T47D (cell line): ENCODE measurements at places on chromosomes 5 and 9.

DNA sequence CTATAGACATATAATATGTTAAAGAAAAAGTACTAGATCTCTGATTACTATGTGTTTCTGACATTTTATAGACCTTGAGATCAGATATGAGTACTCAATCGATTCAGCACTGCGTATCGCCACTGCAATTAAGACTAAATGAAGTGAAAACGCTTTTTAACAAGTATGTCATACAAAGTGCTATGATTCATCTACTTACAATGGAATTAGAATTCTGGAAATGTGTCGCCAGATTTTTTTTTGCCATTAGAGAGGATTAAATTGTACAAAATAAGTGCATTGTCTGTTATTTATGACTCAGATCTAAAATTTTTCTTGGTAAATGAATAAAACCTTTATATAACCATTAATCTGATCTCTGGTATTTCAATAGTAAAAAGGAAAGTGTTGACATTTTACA, 20.0 kb upstream of the AGGF1 start:
- no peak for DNase-seq

DNA sequence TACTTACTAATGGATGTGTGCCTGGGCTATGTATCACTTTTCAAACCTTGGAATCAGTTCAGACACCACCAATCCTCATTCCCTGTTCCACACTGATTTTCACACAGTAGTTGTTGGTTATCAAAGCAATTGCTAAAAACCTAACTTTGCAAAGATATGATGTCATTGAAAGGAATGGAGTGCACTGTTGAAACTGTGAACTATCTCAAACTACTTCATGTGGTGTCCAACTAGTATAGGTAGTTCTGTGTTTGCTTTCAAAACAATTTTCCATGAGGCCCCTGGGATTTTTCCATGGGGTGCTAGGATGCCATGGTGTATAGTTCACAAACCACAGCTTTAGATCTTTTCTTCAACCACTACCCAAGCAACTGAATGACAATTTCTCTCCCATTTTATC, 17.8 kb downstream of the INIP start:
- DNase-seq: no peak

DNA sequence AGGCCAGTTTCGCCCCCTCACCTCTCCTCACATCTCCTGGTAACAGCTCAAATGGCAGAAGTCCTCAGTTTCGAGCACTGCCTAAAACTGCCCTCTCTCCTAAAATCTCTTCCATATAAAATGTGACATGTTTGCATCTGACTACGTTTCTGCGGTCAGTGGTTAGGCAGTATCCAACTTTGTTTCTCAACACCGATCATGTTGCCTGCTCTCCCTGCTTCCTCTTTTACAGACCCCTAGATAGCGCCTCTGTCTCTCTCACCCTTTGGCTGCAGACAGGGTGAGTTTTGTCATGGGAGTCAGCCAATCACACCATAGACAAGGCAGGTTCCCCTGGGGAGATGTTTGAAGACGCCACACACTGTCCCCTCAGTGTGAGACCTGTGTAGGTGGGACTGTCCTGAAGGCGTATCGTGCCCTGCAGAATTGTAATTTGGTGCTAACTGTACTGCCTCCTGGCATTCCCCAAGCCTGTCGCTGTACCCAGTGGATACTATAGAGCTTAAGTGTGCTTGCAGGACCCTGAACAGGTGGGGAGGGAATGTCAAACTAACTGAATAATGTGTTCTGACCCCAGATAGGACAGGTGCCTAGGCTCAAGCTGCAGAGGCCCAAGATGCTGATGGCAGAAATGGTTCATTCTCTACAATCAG, 1.1 kb downstream of the HEXB start:
- DNase-seq: no peak

DNA sequence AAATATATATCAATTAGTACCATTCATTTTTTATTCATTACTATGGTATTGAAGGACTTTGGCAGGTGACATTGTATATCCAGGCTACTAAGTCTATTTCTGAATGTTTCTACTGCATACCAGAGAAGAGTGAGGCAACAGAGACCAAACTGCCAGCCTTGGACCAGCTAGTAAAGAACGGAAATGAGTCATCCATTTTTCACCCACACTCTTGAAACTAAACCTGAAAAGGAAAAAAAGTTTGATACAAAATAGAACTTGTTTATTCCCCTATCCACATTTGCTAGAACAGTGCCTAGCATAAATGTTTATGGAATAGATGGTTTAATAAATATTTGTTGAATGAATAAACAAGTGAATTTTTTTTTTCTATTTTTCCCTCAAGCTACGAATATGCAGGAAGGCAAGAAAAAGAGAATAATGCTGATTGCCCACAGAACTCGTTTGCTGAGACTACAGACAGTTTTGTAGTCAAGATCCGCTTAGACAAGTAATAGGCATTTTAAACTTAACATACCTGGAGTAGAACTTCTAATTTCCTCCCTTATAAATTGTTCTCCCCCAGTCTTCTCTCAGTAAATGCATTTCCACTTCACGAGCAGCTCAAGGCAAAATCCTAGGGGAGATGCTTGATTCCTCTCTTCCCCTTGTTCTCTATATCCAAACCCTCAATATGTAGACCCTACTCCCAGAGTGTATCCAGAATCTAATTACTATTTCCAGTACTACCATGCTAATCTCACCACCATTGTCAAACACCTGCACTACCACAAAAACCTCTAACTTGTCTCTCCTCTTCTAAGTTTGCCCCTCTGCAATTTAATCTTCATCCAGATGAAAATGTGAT, 146.2 kb upstream of the RASA1 start:
- DNase-seq: no peak

- no peak for DNase-seq
Observed at GRCh38 chr5:76716456-76717157, 681 bp downstream of the F2R start.

DNA sequence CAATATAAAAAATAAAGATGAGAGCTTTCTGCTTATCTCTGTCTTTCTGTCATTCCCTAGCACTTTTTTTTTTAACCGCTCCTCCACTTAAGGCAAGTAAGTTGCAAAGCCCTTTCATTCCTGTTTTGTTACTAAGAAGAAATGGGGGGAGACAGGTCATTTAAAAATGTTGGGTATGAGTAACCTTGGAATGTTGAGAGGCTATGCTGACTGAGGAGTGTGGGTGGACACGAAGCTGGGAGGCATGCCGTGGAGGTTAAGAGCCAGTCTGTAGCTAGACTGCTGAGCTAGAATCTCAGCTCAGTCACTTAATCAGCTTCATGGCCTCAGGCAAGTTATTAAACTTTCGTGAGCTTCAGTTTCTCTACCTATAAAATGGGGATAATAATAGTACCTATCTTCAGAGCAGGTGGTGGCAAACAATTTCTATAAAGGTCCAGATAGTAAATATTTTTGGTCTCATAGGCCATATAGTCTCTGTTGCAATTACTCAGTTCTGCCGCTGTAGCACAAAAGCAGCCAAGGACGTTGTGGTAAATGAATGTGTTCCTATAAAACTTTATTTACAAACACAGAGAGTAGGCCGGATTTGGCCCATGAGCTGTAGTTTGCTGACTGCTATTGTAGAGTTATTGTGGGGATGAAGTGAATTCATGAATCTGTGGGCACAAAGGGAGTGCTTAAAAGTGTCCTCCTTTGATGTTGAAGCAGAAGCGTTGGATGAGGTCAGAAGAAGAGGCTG, 220.0 kb downstream of the GABBR2 start:
- no peak for DNase-seq

- no peak for DNase-seq
Observed at GRCh38 chr5:2525351-2525750, 226.1 kb downstream of the IRX2 start.

- DNase-seq: no peak
Observed at GRCh38 chr5:25006734-25007133, 362.0 kb upstream of the CDH10 start.

DNA sequence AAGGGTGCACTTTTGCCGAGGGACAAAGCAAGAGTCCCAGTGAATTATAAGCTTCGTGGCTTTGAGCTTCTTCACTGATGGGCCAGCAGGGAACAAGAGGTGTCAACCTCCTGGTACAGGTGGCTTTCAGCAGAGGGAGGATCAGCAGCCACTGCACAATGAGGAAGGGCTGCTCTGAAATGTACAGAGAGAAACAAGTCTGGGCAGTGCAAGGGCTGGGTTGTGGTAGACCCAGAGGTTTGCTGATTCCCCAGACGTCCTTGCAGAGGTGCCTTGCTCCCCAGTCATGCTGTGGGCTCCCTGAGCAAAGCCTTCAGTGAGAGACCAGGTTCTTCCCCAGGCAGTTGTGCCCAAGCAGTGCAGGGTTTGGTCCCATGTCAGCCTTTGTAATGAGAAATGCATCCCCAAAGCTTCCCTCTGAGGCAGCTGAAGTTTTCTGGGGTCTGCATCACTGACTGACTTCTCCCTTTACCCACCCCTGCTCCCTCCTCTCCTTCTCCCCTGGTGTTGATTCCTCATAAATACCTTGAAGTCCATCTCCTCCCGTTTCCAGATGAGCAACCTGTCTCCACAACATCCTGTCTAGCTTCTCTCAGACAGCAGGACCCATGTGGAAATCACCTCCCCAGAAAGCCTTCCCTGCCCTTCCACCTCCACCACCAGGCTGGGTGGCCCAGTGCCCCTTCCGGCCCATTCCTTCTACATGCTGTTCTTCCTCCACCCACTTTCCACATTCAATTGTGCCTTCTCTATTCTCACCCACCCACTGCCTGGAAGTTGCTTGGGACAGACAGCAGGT, 599.6 kb upstream of the ADAMTS16 start:
- no peak for DNase-seq

DNA sequence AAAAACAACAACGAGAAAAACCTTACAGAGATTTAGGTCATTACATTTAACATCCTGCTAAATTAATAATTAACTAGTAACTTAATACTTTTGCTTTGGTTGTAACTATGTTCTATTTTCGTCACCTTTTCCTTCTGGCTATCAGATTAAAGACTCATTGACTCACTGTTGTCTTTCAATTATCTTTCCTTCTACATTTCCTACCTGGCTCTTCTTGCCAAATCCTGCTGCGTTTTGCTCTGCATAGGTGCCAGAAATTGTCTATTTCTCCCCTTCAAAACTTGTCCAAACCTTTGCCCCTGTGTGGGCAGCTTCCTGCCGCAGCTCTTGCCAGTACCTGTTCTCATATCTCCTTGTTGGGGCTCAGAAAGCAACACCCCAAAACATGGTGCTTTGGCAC, 235.5 kb upstream of the ZNF608 start:
- no peak for DNase-seq

GRCh38 chr9:37806271-37806670, 5.7 kb downstream of the DCAF10 start:
- no peak for DNase-seq

GRCh38 chr9:83987402-83987791, 6.8 kb downstream of the RMI1 start:
- no peak for DNase-seq

GRCh38 chr9:8224381-8224801, 424.8 kb upstream of the DMAC1 start:
- DNase-seq: no peak

DNA sequence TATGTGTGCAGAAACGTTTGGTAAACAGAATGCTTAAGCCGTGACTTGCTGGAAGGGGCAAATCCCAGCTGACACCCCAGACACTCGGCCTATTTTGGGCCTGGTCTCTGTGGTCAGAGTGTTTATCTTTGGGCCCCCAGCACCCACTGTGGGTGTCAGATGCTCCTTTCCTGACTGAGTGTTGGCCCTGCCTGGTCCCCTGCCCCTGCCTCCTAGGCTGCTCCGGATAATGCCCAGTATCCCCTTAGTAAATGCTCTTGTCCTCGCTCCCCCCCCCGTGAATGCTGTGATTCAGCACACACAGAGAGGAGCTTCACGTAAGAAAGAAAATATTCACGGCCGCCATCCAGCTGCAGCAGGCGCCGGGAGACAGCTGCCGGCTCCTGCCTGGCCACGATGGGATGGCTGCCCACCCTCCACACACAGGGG, 11.3 kb upstream of the ANGPTL2 start:
- no peak for DNase-seq

DNA sequence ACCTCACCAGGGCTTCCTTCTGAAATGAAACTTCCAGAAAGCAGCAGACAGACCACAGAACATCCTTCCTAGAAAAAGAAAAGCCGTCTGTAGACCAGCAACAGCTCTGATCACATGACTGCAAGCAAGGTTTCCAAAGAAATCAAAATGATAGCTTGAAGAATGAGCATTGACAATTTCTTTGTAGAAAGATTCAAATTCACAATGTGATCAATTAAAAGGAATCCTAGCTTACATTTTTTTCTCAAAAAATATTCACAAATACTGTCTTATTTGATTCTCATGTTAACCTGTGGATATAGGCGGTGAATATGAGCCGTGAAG, 144.9 kb downstream of the MTX3 start:
- DNase-seq: no peak

- DNase-seq: no peak
Observed at GRCh38 chr5:135242021-135242865, 156.8 kb downstream of the MACROH2A1 start.

GRCh38 chr9:125959951-125960619, 212.9 kb downstream of the PBX3 start:
- DNase-seq: no peak

GRCh38 chr9:101342595-101342994, 42.2 kb downstream of the BAAT start:
- DNase-seq: no peak

GRCh38 chr9:96079779-96080178, 204.3 kb downstream of the ERCC6L2 start:
- no peak for DNase-seq

DNA sequence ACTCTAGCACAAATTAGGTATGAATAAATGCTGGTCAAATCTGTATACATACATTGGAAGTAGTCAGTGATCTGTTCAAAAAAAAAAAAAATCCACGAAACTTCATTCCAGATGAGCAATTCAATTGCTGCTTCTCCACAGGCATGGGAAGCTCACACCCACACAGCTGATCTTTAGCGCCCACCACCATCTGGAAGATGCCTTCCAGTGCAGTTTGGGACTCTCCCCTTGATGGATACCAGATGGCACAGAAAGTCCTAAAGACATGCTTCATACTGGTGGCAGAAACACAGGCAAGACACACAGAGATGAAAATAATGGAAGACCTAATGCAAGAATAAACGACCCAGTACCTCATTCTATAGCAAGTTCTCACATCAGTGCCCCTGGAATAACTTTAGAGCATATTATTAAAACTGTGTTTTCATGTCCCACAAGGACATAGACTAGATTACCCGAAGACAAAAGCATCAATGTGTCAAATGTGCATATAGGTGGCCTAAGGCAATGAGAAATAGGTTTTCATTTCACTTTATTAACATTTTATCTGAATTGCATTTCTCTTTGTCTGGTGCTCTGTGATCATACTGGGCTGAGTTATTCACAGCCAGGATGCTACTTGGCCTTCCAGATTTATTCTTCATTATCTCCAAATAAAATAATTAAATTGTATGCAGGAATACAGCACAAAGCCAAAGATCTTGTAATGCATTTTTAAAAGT, 135.4 kb upstream of the TAS2R1 start:
- no peak for DNase-seq

- DNase-seq: no peak
Observed at GRCh38 chr9:79701651-79702050, 129.9 kb downstream of the TLE4 start.

GRCh38 chr5:162503796-162504195, 436.2 kb downstream of the GABRG2 start:
- DNase-seq: peak; percentile 20

- no peak for DNase-seq
Observed at GRCh38 chr9:114282104-114282485, 40.8 kb upstream of the ORM1 start.
